Activated naive CD8-positive, alpha-beta T cell treated with anti-CD3 and anti-CD28 coated beads for 36 hours (primary cell): ENCODE measurements at places on chromosomes 4 and X.
A peak's percentile ranks its signal among the peaks of the same experiment; 100 is the strongest.

DNA sequence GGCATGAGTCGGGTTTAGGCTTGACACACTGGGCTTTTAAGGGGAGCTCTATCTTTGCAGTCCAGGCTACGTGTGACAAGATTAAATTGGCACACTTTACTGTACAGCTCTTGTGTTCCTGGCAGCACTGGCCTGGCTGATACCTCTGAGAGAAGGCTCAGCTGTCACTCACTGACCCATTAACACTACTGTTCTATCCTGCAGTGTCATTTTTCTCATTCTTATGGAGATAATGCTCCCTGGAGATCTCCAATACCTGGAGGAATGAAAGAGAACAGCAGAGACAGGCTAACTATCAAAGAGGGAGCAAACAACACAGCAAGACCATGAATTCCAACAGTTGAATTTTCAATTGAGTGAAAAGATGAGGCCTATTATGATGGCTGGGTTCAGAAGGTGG, 1.7 kb upstream of the PDHA2 start:
- DNase-seq: no peak

GRCh38 chr4:183986291-183986970, 81.3 kb downstream of the STOX2 start:
- no peak for DNase-seq

- no peak for DNase-seq
Observed at GRCh38 chr4:16508968-16509367, 282.7 kb upstream of the TAPT1 start.

DNA sequence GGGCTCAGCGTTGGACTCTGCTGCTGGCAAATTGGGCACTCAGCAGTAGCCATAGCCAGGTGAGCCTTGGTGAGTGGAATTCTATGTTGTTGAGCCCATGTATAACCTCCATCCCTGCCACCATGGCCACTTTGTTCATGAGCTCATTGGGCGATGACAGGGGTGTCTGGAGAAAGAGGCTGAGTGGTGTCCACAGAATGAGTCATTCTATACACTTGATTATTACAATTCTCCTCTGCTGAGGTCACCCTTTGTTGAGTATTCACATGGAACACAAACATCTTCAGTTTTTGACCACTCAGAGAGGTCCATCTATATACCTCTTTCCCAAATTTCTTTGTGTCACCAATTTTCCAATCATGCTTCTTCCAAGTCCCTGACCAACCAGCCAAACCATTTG, 1341.7 kb downstream of the PCDH7 start:
- no peak for DNase-seq

DNA sequence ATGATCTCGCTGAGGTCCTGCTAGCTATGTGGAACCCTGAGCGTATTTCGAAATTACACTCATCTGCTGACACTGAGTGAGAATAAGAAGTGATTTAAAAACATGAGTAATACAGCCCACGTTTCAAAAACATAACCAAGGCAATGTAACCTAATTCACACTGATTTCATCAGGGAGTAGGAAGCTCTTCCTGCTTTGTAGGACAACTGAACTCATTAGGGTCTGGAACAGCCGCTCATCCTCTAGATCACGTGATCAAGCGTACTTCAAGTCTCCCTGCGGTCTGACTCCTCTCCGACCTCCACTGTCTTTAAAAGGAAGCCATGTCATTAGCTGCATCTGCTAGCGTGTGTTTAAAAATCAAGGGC, 138.0 kb downstream of the NSUN7 start:
- DNase-seq: no peak

GRCh38 chrX:67789536-67789935, 245.7 kb downstream of the AR start:
- no peak for DNase-seq

DNA sequence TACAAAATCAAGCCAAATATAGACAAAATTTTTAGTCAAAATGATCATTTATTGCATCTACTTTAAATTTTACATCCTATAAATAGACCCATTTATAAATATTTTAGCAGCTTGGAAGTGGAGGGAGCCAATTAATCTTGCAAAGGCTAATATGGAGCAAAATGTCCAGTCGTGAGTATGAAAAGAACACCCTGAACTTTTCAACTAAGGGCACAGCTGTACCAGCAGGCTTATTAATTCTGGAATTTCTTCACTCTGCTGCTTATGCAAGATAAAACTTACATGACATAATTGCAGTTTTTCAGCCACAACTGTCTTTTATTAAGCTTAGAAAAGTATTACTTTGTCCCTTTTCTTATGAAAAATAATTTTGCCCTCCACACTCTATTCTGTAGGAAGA, 22.9 kb upstream of the USP53 start:
- no peak for DNase-seq

GRCh38 chr4:182937268-182938204, 20.4 kb upstream of the DCTD start:
- no peak for DNase-seq

DNA sequence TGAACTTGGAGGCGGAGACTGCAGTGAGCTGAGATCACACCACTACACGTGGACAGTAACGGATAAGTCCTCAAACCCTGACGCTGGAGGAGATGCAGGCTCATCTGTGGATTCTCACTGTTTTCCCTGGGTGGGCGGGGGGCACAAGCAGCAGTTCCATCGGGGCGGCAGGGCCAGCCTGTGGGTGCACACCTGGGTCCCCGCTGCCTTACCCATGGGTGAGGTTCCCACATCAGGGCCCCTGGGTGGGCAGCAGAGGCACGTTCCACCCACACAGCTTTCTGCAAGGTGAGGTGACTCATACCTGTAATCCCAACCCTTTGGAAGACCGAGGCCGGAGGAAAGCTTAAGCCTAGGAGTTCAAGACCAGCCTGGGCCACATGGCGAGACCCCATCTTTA, 56.6 kb upstream of the MXD4 start:
- DNase-seq: no peak

DNA sequence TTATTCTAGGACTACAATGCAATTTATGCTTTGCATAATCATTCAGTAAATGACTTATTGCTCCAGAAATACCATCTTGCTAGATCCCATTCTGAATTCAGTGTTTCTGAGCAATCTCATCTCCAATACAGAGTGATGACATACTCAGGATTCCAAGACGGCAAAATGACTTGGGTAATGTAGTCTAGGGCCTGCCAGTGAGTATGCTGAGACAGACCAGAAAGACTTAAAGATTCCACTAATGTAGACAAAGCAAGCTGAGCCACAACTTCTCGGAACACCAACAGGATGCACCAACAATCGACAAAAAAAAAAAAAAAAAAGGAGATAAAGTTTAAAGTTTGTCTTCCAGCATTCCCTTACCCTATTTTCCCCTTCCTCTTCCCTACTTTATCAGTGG, 919 bp upstream of the SEC24B start:
- no peak for DNase-seq

GRCh38 chrX:13265549-13266132, 54.2 kb downstream of the ATXN3L start:
- DNase-seq: no peak

GRCh38 chrX:19554786-19555185, 39.5 kb upstream of the MAP3K15 start:
- DNase-seq: peak; percentile 42

DNA sequence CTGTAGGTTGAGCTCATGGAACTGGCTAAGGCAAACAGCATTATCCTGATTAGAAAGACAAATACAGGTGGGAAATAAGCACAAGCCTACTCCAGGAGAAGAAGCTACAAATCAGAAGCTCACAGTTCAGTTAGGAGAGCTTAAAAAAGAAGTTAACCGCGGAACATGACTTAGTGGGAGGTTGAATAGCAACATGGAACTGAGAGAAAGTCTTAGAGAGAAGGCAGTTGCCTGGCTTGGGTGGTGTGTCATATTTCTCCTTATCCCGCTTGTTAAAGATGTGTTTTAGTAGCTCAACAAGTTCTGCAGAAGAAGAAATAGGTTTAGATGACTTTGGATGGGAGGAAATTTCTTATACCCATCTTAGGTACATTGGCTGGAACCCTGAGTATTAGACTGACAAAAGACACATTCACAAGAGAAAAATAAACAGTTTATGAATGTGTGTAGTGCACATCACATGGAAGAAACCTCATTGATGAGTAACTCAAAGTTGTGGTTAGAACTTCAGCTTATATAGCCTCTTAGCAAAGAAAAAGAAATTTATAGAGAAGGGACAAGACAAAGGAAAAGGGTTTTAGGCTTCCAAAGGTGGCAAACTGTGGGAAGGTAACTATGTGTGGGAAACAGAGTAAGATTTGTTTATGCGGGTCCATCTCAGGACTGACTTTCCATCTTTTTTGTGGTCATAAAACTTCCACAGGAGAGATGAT, 37.4 kb upstream of the RXFP1 start:
- DNase-seq: no peak

- peak; percentile 31 for DNase-seq
Observed at GRCh38 chr4:77821775-77822174, 2.6 kb upstream of the CNOT6L start.

DNA sequence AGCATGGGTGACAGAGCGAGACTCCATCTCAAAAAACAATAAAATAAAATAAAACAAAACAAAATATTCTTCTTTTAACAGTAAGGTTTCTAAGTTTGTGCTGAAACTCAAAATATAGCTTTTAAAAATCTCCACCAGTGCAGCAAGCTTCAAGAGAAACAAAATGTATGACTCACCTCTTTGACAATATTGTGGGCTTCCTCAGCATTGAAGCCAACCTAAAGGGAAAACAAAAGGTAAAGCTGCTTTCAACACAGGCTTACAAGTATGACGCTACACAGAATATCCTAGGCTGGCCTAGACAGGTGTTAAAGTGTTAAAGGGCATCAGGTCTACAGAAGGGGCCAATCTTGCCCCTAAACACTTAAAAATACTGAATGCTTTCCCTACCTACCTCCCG, 1.2 kb downstream of the DYNLT3 start:
- DNase-seq: no peak

DNA sequence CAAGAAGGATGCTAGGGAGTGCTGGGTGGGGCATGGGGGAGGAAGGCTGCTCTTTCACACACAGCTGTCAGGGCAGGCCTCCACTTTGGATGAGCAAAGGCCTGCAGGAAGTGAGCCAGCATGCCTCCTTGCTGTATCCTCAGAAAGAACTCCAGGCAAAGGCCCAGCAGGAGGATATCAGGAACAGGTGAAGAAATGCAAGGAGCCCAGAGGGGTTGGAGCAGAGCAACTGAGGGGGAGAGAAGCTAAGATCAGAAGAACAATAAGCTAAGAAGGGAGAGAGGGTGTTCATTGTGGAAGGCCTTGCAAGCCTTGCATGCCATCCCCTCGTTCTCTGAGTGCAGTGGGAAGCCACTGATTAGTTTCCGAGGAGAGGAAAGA, 115.1 kb downstream of the CAMK2D start:
- no peak for DNase-seq

DNA sequence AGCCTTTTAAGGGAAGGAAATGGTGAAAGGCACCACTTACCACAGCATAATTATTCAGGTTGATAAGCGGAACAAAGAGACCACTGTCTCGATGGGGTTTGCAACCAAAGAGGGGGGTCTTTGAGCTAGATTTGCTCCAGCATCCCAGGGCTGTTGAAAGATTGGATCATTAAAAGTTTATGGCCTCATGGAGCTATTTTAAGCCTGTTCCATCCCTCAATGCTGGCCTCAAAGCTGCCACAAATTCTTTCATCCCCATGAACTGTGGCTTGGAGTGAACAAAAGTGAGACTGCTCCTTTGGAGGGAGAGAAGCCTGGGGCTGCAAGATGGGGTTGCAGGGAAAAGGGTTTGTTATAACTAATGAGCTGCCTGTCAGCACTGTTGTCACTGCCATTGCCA, 209.8 kb downstream of the RTL9 start:
- no peak for DNase-seq

DNA sequence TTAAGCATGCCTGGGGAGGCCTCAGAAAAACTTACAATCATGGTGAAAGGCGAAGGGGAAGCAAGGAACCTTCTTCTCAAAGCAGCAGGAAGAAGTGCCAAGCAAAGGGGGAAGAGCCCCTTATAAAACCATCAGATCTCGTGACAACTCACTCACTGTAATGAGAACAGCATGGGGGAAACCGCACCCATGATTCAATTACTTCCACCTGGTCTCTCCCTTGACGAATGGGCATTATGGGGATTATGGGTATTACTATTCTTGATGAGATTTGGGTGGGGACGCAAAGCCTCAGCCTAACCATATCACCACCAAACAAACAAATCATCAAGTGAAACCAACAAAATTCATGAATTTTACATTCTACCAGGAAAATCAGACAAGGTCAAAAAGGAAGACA, 76.7 kb upstream of the TAB3 start:
- no peak for DNase-seq

GRCh38 chr4:2964706-2965258, 1.4 kb downstream of the GRK4 start:
- DNase-seq: no peak

- DNase-seq: no peak
Observed at GRCh38 chr4:71266090-71266794, 72.6 kb upstream of the SLC4A4 start.

GRCh38 chr4:162791226-162791625, 375.5 kb downstream of the NAF1 start:
- no peak for DNase-seq

- DNase-seq: no peak
Observed at GRCh38 chr4:35038845-35039244, 1205.5 kb downstream of the ARAP2 start.

- DNase-seq: peak; percentile 18
Observed at GRCh38 chr4:64539234-64539849, 130.1 kb upstream of the TECRL start.

GRCh38 chr4:117421706-117422105, 336.3 kb upstream of the TRAM1L1 start:
- DNase-seq: no peak

- no peak for DNase-seq
Observed at GRCh38 chr4:68885545-68885944, 66.1 kb downstream of the UGT2A3 start.

- DNase-seq: no peak
Observed at GRCh38 chrX:123298026-123298425, 113.9 kb downstream of the GRIA3 start.

- DNase-seq: no peak
Observed at GRCh38 chrX:41336447-41336846, 2.5 kb downstream of the DDX3X start.

DNA sequence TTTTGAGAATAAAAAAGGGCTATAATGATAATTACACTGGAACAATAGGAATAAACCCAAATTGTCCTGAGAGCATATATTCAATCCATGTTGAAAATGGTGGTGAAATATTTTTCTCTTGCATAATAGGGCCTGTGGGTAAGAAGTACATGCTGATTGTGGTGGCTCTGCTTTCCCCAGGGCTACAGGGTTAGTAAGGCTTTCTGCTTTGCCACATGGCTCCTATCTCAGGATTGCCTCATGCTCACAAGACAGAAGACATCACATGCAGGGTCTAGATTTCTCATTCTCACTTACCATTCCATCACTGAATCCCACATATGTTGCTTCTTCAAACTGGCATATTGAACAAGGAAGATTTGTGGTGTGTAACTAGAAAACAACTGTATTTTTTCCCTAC, 12.4 kb upstream of the VEGFC start:
- DNase-seq: no peak

GRCh38 chrX:136626237-136626636, 21.7 kb upstream of the CD40LG start:
- DNase-seq: no peak
